NCI-H1436 (cell line): ENCODE measurements at places on chromosomes 11 and 22.

DNA sequence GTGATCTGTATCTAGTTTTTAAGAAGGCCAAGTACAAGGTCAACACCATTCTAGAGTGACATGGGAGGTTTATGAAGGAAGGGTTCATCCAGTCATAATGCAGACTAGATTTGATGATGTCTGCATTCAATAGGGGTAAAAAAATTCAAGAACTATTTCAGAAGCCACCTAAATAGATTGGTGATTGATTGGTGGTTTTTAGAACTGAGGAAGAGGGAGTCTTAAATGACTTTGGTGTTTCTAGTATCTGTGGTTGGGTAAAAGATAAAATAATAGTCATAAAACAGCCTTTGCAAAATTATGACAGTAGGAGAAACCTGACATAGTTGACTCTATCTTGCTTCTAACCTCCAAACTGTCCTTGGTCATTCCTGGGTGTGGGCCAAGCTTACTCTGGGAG lies 114.1 kb downstream of the OPCML start:
- no peak for DNase-seq

DNA sequence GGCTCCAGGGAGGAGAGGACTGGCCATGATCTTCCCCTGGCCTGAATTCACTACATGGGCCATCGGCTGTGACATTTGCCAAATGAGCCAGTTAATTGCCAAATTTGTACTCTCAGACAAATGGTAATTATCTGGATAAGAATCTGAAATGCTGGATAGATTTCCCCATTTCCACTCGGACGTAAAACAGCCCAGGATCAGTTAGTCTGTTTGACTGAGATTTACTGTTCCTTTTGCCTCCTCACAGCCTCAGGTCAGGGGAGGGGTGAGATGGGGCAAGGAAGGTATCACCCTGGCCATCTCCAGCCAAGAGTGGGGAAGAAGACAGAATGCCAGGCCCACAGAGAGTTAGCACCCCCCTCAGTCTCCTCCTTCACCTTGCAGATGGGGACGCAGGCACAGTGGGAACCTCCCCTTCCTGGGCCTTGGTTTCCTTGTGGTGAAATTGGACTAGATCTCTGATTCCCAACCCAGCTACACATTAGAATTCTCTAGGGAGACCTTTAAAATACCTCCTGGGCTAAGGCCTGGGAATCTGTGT lies 5.2 kb downstream of the TRIM29 start:
- no peak for DNase-seq

DNA sequence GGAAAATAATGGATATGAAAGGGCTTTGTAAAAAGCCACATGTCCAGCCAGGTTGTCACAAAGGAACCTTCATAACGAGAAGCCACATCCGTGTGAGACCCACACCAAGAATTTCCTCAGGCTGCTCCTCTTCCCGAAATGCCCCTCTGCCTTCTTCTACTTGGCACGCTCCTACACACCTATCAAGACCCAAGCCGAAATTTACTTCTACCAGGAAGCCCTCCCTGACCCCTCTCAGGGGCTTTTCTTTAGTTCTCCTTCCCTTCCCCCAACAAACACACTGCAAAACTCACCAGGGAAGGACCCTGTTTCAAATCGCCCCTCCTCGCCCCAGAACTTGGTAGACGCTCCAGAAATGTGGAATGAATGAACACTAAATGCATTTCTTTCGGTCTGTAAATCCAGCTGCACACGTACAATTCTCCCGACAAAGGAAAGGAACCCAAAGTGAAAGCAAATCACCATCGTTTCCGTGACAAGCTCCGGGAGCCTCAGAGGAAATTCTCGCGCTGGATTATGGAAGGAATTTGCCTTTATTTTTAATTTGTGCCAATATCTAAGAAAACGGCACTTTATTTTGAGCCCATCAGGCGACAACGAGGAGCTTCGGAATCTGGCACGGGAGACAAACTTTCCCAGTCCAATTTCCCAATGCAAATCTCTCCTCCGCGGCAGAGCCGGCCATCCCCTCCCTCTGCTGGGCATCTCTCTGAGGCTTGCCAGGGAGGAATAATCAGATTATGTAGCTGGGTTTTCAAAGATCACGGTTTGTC lies 13.2 kb upstream of the SHISAL1 start:
- no peak for DNase-seq

DNA sequence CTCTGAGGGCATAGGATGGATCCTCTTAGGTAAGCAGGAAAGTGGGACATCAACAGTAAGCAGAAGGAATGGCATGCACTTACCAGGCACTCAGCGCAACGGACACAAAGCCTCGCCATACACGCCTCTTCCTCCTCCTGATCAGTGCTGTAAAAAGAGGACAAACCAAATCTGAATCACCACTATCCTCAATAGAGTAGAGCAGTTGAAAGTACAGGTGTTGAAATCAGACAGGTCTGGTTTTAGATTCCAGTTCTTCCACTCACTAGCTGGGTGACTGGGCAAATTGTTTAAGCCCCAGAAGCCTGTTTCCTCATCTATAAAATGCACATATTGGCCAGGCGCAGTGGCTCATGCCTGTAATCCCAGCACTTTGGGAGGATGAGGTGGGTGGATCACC lies 8.6 kb upstream of the JAML start:
- no peak for DNase-seq

DNA sequence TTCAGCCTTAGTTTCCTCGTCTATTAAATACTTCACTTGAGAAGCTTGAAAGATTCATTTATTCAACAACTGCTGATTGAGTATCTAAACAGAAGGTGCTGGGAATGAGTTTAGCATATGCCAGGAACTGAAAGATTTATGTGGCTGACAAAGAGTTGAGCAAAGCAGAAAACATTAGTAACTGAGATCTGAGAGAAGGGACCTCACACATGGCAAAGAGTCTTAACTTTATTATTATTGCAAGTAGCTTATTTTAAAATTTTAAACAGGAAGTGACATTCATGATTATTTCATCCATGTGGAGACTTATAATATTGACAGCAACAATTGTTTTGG lies 133.6 kb downstream of the CASP12 start:
- no peak for DNase-seq

DNA sequence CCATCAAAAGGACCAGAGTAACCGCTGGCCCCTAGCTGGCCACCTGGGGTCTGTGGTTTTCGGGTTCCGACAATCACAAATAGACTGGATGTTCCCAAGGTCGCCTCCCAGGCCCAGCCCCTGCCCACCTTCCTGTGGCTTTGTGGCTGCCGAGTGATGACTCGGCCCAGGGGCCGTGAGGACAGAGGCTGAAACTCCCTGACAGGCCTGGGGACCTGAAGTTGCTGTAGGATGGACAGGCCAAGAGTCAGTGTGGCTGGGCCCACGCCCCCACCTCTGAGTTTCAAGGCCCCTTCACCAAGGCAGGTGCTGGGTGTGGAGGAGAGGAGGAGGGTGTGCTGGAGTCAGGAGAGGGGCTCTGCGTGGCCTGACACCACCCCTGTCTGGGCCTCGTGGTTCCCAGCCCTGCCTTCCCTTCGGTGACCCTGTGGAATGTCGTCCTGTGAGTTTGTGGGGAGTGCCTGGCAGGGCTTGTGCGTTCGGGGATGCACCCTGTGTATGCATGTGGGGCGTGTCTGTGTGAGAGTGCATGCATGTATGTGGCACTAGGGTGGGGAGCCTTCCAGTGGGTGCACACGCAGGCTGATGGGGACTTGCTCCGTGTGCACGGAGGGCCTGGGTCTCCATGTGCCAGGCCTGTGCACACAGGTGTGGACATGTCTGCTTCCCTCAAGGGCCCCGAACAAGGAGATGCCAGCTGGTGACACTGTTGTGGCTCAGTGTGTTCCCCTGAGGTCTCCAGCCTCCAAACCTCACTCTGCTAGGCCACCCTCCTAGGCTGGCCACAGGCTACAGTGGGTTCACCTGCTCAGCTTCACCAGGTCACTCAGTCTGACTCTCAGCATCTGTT lies 8.4 kb upstream of the MGAT3 start:
- DNase-seq = no peak

- DNase-seq = no peak
Measured at GRCh38 chr11:31820438-31820818, 9.3 kb upstream of the PAX6 start.

DNA sequence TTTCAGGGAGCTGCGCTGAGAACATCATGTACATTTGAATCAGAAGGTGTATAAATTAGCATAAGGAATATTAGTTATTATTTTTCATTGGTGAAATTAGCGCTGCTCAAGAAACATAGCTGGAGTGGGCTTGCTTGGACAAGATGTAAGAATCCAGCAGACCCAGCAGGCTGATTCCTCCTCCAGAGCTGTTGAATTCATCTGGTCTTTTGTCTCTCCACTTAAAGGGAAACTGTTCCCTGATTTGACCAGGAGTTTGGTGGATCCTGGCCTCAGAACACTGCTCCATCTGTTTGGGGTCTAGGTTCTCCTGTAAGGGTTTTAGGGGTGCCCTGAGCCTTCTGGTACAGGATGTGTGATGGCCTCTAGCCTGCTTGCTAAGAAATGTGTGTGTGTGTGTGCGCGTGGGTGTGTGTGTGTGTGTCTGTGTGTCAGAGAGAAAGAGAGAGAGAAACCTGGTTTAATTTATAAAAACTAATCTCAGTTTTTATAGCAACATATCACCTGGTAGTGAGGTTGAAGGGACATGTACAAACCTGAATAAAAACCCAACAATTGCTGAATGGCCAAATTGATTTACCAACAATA lies 8.3 kb upstream of the SORL1 start:
- no peak for DNase-seq

DNA sequence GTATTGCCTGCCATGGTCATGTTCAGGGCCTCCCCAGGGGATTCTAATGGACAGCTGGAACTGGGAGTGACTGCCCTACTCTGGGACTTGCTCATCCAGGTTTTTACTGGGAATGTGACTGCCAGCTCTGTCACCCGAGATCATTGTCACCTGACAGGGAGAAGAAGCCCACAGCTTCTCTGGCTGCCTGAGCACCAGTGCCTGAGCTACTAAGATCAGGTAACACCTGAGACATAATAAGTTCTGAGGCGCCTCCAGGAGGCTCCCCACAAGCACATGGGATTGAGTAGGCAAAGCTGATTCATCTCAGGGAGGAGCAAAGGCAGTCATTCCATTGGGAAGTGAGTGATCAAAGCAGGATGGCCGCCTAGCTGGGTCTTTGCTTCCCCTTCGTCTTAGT lies 84.2 kb upstream of the GALNT18 start:
- DNase-seq = no peak

DNA sequence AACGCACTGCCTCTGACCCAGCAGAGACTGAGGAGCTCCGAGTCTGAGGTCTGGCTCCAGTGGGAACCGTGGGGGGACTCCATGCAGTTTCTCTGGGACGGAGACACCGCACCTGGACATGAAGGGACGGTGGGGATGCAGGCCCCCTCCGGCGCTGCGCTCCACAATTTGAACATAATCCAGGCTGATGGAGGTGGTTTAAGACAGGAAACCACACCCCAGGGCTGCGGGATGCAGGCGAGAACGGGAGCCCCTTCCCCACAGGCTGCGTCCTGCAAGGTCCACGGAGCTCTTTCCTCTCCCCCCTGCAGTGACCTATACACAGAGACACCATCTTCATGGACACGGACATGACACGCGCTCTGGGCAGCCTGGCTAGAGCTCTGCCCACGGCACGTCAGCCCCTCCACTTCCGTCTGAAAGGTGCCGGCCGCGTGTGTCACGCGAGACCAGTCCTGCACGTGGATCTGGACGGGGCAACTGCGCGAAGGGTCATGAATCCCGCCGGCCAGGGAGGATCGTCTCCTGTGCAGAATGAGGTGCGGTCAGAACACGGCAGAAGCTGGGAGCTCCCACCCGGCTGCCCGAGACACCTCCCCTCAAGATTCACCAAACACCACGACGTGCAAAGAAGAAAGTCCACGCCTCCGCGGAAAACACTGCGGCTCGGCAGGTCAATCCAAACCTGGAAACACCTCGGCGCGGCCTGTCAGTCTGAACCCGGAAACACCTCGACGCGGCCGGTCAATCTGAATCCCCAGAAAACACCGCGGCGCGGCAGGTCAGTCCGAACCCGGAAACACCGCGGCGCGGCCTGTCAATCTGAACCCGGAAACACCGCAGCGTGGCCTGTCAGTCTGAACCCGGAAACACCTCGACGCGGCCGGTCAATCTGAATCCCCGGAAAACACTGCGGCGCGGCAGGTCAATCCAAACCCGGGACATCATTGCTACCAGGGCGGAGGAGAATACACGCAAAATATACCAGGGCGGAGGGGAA lies 212.4 kb downstream of the BRD1 start:
- DNase-seq = no peak

DNA sequence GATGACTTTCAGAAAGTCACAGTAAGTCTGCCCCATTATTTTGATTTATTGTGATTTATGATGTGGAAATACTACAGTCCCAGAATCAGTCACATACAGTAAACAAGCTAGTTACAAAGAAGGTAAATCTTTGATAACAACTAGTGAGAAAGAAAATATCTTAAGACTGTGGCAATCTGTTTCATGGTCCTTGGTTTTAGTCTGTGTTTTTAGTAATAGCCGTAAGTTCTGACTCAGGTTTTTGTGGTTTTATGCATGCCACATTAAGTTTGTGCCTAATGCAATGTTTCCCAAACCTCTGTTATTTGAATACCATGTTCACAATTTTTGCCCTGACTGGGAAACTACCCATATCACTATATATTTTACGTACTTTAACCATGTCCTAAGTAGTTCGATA lies 6.7 kb downstream of the CEP295 start:
- DNase-seq = no peak

DNA sequence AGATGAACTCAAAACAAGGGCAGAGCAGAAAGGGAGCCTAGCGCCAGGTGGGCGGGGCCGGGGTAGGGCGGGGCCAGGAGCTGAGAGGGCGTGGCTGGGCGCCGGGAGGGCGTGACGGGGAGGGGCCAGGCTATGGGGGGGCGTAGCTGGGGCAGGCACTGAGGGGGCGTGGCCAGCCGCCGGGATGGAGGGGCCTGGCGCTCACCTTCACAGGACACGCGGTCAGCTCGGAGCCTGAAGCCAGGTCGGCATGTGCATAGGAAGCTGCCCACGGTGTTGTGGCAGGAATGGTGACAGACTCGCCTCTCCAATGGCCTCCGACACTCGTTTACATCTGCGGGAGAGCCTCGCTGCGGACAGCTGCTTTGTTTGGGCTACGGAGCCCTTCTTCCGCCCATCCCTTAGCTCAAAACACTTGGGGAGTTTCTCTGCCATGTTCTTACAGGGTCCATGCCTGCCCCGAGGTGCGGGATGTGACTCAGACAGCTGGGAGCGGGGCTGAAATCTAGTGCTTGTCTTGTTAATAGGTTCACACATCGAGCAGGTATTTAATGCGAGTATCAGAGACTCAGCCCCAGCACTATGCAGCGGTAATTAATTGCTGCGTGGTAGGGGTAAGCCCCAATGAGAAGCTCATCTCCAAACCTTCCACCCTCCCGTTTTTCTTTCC lies 13.4 kb downstream of the VWCE start:
- no peak for DNase-seq

GRCh38 chr11:24198481-24198880 lies 298.4 kb upstream of the LUZP2 start:
- no peak for DNase-seq

DNA sequence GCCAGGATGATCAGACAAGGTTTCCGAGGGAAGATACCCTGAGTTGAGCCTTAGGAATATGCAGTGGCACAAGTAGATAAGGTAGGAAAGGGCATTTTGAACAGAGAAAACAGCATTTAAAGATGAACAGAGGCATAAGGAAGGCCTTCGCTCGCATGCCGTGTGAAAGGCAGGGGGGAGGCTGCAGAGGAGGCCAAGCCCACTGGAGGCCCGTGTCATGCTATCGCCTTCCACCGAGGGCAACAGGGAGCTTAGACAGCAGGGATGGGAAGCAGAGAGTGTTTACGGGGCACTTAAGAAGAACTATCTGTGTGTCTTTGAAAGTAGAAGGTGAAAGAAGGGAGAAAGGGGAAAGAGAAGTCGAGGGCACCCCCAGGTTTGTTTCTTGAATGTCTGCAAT lies 148.3 kb downstream of the PKNOX2 start:
- DNase-seq = no peak

GRCh38 chr11:119153049-119153818 lies 4.4 kb downstream of the ABCG4 start:
- DNase-seq = no peak
